Activated B cell treated with CpG ODN at 0.5 μM for 24 hours (primary cell): ENCODE measurements at places on chromosomes 6 and 20.

- no peak for DNase-seq
- H3K27ac ChIP-seq, result no peak overlapping the region
- no peaks in the 10 kb centered on the region for H3K36me3 ChIP-seq
- H3K4me3 ChIP-seq, result no peak overlapping the region
These were observed 142.5 kb upstream of the SPACA1 start for GRCh38 chr6:87905101-87905641.

DNA sequence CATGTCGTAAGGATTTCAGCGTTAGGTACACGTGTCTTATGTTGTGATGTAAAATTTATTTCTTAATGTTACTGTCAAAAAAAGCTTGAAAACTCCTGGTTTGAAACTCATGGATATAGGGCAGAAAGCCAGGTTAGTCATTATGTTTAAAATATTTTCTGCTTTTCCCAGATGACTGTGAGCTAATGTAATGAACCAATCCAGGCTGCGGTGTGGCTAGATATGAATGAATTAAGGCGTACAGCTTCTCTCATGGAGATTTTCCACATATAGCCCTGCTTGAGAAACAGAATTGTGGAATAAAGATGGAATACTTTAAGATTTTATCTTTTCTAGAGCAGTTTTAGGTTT lies 80.3 kb upstream of the STMND1 start:
- peaks cover 4% of the 10 kb centered on the region for H3K27me3 ChIP-seq
- peaks cover 1% of the 10 kb centered on the region for H3K4me1 ChIP-seq
- H3K27ac ChIP-seq, result no peak overlapping the region
- no peak overlapping the region for H3K4me3 ChIP-seq
- H3K36me3 ChIP-seq, result no peaks in the 10 kb centered on the region

- peaks cover 41% of the 10 kb centered on the region for H3K27me3 ChIP-seq
- H3K36me3 ChIP-seq, result no peaks in the 10 kb centered on the region
- H3K27ac ChIP-seq, result no peak within 1 kb of the TSS
- H3K4me1 ChIP-seq, result peaks cover 14% of the 10 kb centered on the region
These were observed at the start of gene ELOVL2 for GRCh38 chr6:11043961-11044711. Gene ELOVL2, minus strand, starts transcription at chr6:11044305. Its CDS starts 75 bp downstream, at chr6:11044230.

DNA sequence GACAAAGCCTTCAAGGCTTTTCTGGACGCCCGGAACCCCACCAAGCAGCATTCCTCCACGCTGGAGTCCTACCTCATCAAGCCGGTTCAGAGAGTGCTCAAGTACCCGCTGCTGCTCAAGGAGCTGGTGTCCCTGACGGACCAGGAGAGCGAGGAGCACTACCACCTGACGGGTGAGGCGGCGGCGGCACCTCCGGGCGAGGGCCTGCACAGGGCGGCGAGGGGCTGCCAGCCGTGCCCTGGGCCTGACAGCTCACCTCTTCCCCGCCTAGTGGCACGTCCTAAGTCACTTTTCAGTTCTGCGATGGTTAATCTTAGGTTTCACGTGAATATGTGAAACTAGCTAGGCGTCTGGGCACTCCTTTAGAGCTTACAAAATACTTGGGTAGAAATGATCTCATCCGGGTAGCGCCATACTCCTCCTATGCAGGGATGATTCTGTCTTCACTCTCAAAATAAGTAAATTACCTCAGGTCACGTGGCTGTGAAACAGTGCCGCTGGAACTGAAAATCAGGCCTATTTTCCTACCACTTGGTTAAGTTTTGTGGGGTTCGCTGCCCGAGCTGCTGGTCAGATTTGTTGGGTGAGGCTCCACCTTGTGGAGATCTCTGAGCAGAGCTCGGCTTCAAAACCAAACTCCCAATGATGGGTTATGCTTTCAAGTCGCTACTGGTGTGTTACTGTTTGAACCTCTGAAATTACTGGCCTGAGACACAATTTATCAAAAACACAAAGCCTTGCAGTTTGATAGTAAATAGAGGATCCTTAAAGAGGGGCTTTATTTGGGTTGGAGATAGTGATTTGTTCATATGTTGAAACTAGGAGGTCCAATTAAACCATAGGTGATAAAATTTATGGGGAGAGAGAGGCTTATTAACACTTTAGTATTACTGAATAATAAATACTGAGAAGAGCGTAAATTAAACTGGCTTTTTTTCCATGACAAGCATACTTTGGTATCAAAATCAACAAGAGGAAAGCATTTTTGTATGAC lies 15.5 kb upstream of the CLDN20 start:
- H3K36me3 ChIP-seq, result peaks cover 34% of the 10 kb centered on the region
- DNase-seq, result no peak
- H3K27ac ChIP-seq, result peak overlapping the region; percentile 25
- no peaks in the 10 kb centered on the region for H3K27me3 ChIP-seq
- H3K4me1 ChIP-seq, result peaks cover 3% of the 10 kb centered on the region

DNA sequence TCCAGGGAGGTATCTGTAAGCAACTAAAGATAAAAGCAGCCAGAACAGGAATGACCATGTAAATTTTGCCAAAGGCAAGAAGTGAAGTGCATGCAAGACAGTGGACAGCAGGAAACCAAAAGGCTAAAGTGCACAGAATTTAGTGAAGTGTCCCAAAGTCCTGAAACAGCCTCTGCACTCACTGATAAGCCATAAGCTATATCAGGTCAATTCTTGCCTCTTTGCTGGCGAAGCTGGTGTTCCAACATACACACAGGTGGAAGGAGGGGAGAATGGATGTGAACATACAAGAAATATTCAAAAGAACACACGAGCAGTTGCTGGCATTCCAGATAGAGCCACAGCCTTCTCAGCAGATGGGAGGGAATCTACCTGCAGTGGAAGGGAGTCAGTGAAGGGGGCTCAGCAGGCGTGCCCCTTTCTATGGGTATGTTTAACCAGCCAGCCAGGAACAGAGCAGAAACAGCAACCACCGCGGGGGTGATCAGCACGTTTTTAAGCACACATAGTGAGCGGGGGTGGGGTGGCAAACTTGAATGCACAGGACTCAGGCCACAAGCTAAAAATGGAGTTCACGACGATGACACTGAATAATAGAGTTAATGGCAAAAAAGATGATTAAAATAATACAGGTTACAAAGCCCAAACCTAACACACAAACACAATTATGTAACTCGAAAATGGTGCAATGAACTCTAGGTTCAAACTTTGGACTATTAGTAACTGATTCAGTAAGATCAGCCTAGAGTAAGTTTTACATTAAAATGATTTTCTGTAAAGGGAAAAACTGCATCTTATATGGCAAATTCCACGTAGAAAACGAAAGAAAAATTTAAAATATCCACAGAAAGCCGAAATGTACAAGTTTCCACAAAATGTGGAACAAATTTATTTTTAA lies 1.2 kb downstream of the ECI2 start:
- H3K27ac ChIP-seq, result peak overlapping the region; percentile 80
- no peak for DNase-seq
- H3K4me3 ChIP-seq, result peak overlapping the region; percentile 90

DNA sequence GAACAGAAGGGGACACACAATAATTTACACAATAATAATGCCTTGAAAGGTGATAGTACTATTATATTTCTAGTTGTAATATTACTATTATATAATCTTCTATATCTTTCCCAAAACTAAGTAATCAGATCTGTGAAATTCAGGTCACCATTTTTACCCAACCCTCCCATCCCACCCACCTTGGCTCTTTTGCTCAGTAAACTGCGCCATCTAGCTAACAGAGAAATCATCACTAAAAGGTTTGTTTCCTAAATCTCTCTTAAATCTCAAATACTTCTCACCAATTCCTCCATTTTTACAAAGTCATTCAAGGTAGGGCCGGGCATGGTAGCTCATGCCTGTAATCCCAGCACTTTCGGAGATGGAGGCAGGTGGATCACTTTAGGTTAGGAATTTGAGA lies 83.4 kb downstream of the CDK19 start:
- no peak overlapping the region for H3K27ac ChIP-seq
- peaks cover 25% of the 10 kb centered on the region for H3K36me3 ChIP-seq
- H3K27me3 ChIP-seq, result no peaks in the 10 kb centered on the region
- peaks cover 3% of the 10 kb centered on the region for H3K4me1 ChIP-seq

GRCh38 chr6:4381381-4381780 lies 246.0 kb upstream of the ECI2 start:
- H3K4me1 ChIP-seq, result no peaks in the 10 kb centered on the region
- no peak overlapping the region for H3K27ac ChIP-seq
- no peak overlapping the region for H3K4me3 ChIP-seq
- DNase-seq, result no peak

GRCh38 chr6:147633191-147633590 lies 124.7 kb downstream of the SAMD5 start:
- DNase-seq, result no peak
- H3K27ac ChIP-seq, result no peak overlapping the region
- H3K36me3 ChIP-seq, result no peaks in the 10 kb centered on the region
- no peaks in the 10 kb centered on the region for H3K4me1 ChIP-seq

GRCh38 chr20:32960849-32961731 lies 43.1 kb downstream of the SUN5 start:
- no peak overlapping the region for H3K27ac ChIP-seq
- no peak for DNase-seq
- no peak overlapping the region for H3K4me3 ChIP-seq
- no peaks in the 10 kb centered on the region for H3K4me1 ChIP-seq
- H3K27me3 ChIP-seq, result peaks cover 3% of the 10 kb centered on the region
- peaks cover 6% of the 10 kb centered on the region for H3K36me3 ChIP-seq

- H3K27ac ChIP-seq, result no peak overlapping the region
- H3K4me3 ChIP-seq, result no peak overlapping the region
- no peaks in the 10 kb centered on the region for H3K4me1 ChIP-seq
- DNase-seq, result no peak
- H3K27me3 ChIP-seq, result no peaks in the 10 kb centered on the region
These were observed 560.4 kb upstream of the SYNCRIP start for GRCh38 chr6:86203044-86203443.

- DNase-seq, result no peak
- peaks cover 73% of the 10 kb centered on the region for H3K36me3 ChIP-seq
- H3K27me3 ChIP-seq, result no peaks in the 10 kb centered on the region
- peak overlapping the region; percentile 41 for H3K27ac ChIP-seq
- peaks cover 72% of the 10 kb centered on the region for H3K4me1 ChIP-seq
These were observed 99.9 kb downstream of the RTN4IP1 start for GRCh38 chr6:106529438-106529837.

DNA sequence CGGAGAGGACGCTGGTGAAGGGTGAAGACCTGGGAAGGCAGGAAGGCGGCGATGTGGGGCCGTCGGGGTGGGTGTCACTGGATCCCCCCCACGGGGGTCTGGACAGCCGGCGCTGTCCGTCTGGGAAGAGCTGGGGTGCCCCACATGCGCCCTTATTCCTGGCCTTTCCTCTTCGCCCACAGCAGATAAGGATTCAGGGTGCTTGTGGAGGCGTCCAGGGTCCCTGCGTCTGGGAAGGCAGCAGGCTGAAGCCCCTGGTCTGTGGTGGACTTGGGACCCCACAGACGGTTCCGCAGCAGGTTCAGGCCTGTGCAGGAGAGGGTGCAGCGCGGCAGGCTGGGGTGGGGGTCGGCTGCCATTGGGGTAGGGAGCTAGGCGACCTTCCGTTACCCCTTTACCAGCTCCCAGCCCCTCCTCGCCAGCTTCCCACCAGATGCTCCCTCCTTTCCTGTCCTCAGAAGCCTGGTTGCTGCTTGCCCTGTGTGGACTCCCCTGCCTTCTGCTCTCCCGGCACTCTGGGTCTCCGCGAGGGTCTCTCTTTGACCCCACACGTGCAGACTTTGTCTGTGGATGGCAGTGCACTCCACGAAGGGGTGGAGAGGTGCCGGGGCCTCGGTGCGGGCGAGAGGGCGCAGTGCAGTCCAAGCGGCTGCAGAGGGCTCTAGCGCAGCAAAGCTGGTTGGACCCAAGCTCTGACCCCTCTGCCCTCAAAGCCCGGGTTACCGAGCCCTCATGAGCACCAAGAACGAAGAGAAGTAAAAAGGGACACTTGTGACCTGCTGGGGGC lies 2.1 kb upstream of the GATA5 start:
- no peaks in the 10 kb centered on the region for H3K36me3 ChIP-seq
- no peak overlapping the region for H3K27ac ChIP-seq
- H3K27me3 ChIP-seq, result peaks cover 35% of the 10 kb centered on the region
- H3K4me1 ChIP-seq, result peaks cover 16% of the 10 kb centered on the region
- no peak overlapping the region for H3K4me3 ChIP-seq

- no peak overlapping the region for H3K4me3 ChIP-seq
- no peaks in the 10 kb centered on the region for H3K36me3 ChIP-seq
- peak; percentile 58 for DNase-seq
- peaks cover 27% of the 10 kb centered on the region for H3K27me3 ChIP-seq
These were observed 17.5 kb upstream of the FAM110A start for GRCh38 chr20:815914-816606.

- no peak overlapping the region for H3K4me3 ChIP-seq
- no peak overlapping the region for H3K27ac ChIP-seq
- peaks cover 34% of the 10 kb centered on the region for H3K4me1 ChIP-seq
These were observed 36.1 kb upstream of the ZBP1 start for GRCh38 chr20:57656252-57656820.

DNA sequence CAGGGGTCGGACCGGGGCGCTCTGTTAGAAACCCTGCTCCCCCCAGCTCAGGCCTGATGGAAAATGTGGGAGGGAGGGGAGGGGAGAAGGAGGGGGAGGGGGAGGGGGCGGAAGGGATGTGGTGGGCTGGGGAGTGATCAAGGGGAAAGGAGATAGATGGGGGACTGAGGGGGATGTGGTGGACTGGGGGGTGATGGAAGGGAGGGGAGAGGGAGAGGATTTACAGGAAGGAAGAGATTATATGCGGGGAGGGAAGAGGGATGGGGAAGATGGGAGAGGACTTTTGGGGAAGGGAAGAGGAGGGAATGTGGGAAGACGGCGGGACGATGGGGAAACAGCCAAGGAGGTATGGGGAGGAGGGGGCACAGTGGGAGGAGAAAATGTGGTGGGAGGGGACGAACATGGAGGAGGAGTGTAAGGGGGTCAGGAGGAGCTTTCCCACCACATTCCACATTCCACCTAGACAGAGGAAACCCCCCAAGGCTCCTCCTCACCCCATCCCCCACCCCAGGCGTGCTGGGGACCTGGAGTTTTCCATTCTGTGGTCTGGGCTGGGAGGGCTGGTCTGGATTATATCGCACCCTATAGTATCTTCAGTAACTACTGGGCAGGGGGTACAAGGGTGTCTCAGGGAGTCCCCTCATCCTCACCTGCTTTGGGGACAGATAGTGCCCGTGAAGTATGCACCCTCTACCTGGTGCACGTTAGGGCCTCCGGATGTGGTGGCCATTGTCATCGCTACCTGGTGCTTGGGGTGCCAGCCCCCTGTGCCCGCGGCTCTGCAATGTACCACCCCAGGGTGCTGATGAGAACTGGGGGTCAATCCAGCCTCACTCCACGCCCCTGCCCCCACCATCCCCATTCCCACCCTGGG lies 578 bp upstream of the PTGIS start:
- no peak overlapping the region for H3K27ac ChIP-seq
- H3K4me3 ChIP-seq, result no peak overlapping the region
- no peaks in the 10 kb centered on the region for H3K36me3 ChIP-seq

DNA sequence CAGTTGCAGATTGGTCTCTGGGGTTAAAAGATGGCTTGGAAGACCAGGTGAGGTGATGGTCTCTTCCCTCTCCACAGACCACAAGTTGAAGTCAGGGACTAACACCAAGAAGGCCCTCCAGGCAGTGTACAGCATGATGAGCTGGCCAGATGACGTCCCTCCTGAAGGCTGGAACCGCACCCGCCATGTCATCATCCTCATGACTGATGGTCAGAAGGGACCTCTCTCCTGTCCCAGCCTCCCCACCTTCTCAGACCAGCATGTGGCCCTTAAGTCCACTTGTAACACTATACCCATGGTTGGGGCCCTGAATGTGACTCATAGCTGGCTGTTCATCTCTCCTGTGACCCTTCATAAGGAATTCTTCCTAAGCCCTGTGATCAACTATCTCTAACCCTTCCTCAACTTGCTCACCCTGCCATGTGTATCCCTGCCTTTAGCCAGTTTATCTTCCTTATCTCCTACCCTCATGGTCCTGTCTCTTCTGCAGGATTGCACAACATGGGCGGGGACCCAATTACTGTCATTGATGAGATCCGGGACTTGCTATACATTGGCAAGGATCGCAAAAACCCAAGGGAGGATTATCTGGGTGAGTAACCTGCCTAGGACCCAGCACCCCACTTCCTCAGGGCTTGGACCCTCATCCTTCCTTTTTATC lies 3.0 kb downstream of the CFB start:
- peaks cover 12% of the 10 kb centered on the region for H3K27me3 ChIP-seq
- no peak overlapping the region for H3K4me3 ChIP-seq
- no peaks in the 10 kb centered on the region for H3K4me1 ChIP-seq
- no peak for DNase-seq
- no peak overlapping the region for H3K27ac ChIP-seq
